ENCODE measurements at places on chromosomes 3 and 15.

DNA sequence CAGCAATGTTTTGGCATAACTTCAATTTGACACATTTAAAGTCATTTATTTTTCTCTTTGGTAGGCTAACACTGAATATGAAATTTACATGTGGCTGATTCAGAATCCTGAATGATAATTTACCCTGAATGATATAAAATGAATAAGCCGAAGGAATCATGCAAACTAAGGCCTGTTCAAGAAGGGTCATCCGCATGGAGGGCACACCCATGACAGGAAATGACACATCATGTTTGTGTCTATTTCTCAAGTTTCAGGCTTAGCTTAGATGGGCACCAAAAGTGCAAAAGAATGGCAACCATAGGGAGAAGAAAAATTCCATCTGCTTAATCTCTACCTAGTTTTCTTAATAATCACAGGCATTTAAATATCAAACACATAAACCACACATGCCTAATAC is 141.5 kb downstream of the DUT start:
- DNase-seq, result no peak

- DNase-seq, result no peak
Measured at GRCh38 chr3:23198801-23199200, 4.3 kb upstream of the UBE2E2 start.

GRCh38 chr3:69699183-69699582 is 40.1 kb upstream of the MITF start:
- DNase-seq, result no peak

GRCh38 chr15:62509395-62509958 is 344.4 kb upstream of the C2CD4B start:
- no peak for DNase-seq

GRCh38 chr3:73188707-73189106 is 127.2 kb downstream of the EBLN2 start:
- DNase-seq, result no peak

- DNase-seq, result no peak
Measured at GRCh38 chr15:69590201-69590710, 137.6 kb downstream of the RPLP1 start.
